ENCODE measurements at places on chromosomes 7 and 10.

DNA sequence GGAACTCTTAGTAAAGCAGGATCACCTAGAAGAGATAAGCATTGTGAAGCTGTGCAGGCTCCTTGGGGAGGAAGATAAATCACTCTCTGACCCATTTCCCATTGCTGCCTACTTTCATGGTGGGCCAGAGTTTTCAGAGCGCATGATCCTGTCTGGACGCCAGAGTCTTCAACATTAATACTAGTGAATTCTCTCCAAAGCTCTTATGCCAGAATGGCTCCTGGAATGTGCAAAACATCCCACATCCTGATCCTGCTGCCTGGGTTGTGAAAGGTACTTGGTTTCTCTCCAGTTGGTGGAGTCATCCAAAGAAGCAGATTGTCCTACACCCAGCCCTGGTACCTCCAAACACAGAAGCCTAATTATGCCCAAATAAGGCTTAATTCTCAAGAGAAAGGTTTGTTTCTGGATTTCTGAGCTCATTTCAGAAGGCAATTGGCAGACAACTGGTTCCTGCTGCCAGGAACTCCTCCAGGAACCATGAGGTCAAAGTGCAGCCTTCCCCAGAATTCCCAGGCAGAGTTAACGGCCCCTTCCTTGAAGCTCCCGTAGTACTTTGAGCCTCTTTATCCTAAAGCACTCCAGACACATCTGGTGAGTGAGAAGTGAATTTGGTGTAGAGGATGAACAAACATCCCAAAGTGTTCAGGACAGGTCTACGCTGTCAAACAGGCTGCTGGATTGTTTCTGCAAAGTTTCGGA is 495.2 kb downstream of the PLXNA4 start:
- DNase-seq = no peak

DNA sequence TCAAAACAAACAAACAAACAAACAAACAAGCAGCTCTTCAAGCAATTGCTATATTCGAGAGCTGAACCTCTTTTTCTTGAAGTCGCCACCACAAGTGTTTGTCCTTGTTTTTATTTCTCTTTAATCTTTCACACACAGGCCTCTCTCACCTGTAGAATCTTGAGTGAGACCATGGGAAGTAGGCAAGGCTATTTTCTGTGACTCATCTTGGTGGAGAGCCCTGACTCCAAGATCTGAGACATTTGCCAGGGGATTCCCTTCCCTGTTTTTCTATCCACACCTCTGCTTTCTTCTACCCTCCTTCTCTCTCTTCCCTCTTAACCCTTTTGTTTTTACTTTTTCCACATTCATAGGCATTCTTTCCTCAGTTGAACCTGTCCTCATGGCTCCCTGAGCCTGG is 8.0 kb upstream of the TAS2R60 start:
- no peak for DNase-seq

DNA sequence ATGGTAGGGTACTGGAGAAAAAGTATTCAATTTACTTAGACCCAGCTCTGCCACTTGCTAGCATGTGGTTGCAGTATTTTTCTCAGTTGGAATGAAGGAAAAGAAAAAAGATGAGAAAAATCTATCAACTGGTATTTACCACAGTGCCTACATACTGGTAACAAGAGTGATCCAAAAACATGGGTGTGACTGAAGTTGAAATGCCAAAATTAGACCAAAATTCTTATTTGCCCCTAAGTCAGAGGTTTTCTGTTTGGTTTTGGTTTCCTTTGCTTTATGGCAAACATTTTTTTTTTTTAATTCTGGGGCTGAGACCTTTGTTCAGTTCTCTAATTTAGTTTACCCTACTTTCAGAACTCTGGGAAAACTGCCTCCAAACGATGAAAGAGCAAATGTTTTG is 12.3 kb downstream of the HYCC1 start:
- no peak for DNase-seq

- no peak for DNase-seq
Measured at GRCh38 chr7:47796347-47796746, 151.9 kb downstream of the PKD1L1 start.

DNA sequence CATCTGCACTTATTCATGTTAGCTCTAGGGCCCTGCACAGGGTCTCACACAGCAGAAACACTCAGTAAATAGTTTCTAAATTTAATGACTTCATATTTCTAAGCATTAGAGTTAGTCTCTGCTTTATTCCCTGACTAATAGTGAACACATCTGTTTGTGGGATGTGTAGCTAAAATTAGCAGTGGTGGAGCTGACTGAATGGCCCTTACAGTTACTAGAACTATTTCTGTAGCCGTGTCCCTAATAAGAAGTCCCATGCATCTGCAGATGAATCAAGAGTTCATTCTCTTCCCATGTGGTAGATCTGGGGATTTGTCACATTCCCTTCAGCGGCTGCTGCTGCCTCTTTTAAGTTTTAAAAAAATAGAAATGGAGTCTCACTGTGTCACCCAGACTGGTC is 11.7 kb downstream of the MAP3K8 start:
- DNase-seq = peak; percentile 52

- peak; percentile 44 for DNase-seq
Measured at GRCh38 chr7:50792342-50793119, 9.8 kb upstream of the GRB10 start.

- no peak for DNase-seq
Measured at GRCh38 chr10:17787087-17787961, 21.8 kb upstream of the MRC1 start.

GRCh38 chr7:22051886-22052673 is 106.4 kb upstream of the CDCA7L start:
- DNase-seq = no peak
